ENCODE measurements at places on chromosomes 4 and X.

GRCh38 chr4:147954850-147955249 lies 223.0 kb downstream of the ARHGAP10 start:
- no peak for DNase-seq

DNA sequence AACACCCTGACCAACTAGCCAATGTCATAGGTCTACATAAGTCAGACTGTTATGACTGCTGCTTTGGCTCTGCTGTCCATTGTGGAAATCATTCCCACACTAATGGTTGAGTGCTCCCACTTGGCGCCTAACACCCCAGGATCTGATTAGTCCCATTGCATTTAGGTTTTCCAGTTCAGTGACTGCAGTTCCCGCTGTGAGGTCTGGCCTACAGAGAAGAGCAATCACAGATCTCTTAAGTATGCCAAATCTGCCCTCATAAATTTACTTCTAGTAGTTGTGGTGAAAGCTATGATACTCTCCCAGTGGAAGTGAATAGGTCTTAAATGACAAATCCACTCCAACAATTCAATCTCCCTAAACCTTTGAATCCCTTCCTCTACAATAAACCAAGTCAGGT lies 77.3 kb upstream of the IL2 start:
- DNase-seq, result no peak

DNA sequence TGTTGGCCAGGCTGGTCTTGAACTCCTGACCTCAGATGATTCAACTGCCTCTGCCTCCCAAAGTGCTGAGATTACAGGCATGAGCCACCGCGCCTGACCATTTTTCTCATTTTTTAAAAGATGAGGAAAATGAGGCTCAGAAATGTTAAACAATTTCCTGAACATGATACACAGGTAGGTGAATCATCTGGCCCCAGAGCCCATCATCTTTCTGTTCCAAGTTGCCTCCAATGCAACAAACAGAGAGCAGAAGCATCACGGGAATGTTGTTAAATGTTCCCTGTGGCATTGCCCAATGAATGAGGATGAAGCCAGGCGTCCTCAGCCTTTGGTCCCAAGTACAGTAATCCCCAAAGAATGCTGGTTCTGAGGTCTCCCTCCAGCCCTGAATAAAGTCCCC lies 31.3 kb upstream of the ANXA5 start:
- DNase-seq, result no peak

GRCh38 chrX:154751203-154751668 lies 359 bp upstream of the GAB3 start:
- DNase-seq, result no peak

DNA sequence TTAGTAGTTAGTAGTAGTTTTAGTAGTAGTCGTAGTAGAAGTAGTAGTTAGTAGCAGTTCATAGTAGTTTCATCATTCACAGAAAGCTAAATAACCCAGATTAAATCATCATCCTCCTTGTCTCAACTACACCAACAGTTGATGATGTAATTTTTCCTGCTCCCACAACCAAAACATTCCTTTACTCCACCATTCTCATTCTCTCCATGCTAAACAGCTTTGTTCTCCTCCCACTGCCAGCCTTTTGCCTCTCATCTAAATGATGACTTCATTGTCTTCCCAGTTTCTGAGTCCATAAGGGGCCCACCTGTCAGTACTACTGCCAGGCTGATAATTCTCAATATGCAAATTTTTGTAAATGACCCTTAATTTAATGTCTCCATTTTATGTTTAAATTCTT lies 68.9 kb downstream of the ARHGAP24 start:
- no peak for DNase-seq
